T-helper 9 cell (primary cell): ENCODE measurements at places on chromosomes 2 and 18.

DNA sequence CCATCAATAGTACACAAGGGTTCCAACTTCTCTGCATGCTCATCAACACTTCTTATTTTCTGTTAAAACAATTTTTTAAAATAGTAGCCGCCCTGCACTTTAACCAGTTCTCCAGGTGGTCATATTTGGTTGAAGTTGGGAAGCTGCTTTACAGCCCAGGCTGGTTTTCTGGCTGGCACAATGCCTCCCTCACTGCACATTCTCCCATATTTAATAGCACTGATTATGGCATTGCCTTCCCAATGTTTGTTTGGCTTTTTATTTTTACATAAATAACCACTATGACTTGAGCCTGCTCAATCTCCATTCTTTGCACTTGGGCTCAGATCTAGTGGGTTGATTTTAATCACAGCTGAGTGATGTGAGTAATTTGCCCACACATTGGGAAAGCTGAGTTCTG lies 111.9 kb upstream of the MAP4K3 start:
- DNase-seq: no peak

GRCh38 chr18:56248610-56249235 lies 389.7 kb downstream of the TXNL1 start:
- DNase-seq: no peak

GRCh38 chr2:166127217-166128155 lies at the start of gene SCN1A:
Gene SCN1A (minus strand): TSS chr2:166128020. CDS start chr2:166073621, 54,399 bp downstream.
- no peak for DNase-seq

DNA sequence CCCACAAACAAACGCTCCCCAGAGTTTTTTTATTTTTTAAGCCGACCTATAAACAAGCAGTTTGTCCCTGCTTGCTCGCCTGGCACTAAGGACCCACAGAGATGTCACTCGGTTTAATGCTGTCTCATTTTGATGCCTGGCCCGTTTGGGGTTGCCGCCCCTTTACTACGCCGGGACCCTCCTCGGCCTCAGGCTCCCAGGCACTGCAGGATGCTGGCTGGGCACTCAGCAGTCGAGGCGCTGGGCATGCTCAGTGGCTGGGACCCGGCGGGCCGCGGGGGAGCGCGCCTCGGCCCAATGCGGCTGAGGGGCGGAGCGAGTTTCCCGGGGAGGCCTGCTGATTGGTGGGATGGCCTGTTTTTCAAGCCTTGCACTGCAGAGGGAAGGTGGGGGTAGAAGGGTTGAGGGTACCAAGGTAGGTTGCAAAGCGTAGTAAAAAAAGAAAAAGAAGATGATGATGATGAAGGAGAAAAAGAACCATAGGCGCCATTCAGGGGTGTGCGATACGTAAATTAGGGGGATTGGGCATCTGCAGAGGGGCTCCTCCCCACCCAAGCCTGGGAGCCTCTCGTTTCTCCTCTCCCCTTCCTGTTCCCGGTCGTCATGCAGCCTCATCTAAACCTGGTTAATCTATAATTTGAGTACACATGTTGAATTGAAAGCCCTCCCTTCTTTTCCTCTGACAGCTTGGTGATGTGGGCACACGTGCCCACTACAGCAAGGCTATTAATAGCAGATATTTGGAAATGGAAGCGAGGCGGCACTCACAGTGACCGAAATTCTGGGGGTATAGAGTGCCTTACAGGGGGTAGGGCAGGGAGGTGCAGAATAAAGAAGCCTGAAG lies 1.5 kb upstream of the IRS1 start:
- DNase-seq: peak; percentile 39

DNA sequence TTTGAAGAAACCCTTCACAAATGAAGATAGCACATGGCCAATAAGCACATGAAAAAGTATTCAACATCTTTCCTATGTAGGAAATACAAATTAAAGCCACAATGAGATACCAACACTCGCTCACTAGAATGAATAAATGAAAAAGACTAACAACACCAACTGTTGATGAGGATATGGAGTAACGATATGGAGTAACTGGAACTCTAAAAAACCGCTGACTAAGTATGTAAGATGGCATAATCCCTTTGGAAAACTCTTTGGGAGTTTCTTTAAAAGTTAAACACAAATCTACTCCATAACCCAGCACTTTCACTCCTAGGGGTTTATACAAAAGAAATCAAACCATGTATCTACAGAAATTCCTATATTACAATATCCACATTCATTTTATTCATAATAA lies 220.5 kb downstream of the AFF3 start:
- no peak for DNase-seq

GRCh38 chr18:74019864-74020263 lies 127.8 kb downstream of the FBXO15 start:
- no peak for DNase-seq

- no peak for DNase-seq
Observed at GRCh38 chr18:45250479-45250878, 364.8 kb upstream of the SLC14A2 start.

- DNase-seq: no peak
Observed at GRCh38 chr2:9473308-9473984, 905 bp upstream of the IAH1 start.

GRCh38 chr2:213057977-213058376 lies 93.4 kb downstream of the IKZF2 start:
- DNase-seq: no peak

DNA sequence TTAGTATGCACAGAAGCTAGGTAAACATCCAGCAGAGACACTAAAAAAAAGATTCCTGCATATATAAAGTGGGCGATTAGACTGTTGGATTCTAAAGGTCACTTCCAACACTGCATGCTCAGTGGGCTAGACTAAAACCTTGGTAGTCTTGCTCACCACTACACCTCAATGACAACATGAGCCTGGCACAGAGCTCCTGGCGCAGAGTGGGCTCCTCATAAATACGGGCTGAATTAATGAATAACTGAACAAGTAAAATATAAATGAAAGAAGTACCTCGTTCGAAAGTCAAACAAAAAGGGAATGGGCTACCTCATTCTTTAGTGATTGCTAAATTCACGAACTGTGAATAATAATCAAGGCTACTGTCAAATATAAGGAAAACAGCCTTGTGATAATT lies 185.3 kb downstream of the STK39 start:
- DNase-seq: no peak

- DNase-seq: no peak
Observed at GRCh38 chr2:173750353-173750801, 214.8 kb downstream of the SP3 start.

GRCh38 chr2:84224121-84224520 lies 235.0 kb downstream of the SUCLG1 start:
- DNase-seq: no peak
